Right cardiac atrium (tissue), 5 donors: ENCODE measurements at places on chromosomes 5 and 9. TPM values are rescaled to one million over a fixed set of nuclear protein-coding genes. Genes with fewer than 3 reads are reported as not detected.

Gene ABLIM3
- 159 TPM for total RNA-seq

Gene GARIN3
- total RNA-seq = not detected

Gene PRDM12
- total RNA-seq = not detected

Gene TPPP
- total RNA-seq = 26.7 TPM

Gene PRR16
- 13.3 TPM for total RNA-seq

Gene SEC16A
- total RNA-seq = 26.4 TPM

Gene FST
- total RNA-seq = 3.8 TPM

Gene GSN
- 1,630 TPM for total RNA-seq

Gene PCDHGB7
- 9.7 TPM for total RNA-seq
